ENCODE measurements at places on chromosomes 2 and 18. TPM values are rescaled to one million over a fixed set of nuclear protein-coding genes. Genes with fewer than 3 reads are reported as not detected.

Gene IL1F10
- total RNA-seq, result not detected

Gene TTN
- total RNA-seq, result 12.4 TPM

Gene PSMA8
- total RNA-seq, result 1.7 TPM

Gene UGT1A3
- not detected for total RNA-seq

Gene TXNDC2
- not detected for total RNA-seq

Gene CROCC2
- total RNA-seq, result not detected

Gene G6PC2
- total RNA-seq, result not detected

Gene FSIP2
- 0.05 TPM for total RNA-seq

Gene GMPPA
- total RNA-seq, result 52.1 TPM

Data from T-helper 2 cell treated with Interferon-gamma antibody and Interleukin-4, amounts not matched to agents 100 ng/mL and 5 ng/mL, for 36 hours (primary cell).